ENCODE measurements at places on chromosomes 11 and 22.

DNA sequence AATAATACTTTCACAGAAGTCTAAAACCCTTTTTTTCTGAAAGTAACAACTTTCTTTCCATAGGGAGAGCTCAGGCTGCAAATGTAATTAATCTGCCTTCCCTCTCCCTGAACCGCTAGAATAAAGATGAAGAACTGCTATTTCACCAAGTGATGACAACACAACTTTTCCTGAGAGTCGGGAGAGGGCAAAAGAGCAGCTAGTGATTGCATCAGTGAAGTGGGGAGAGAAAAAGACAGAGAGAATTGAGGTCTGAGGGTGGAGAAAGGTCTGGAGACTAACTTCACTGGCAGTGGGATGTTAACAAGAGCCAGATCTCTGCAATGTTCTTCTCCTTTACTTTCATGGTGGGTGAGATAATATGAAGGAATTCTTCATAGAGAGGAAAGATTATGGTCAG, 10.9 kb upstream of the MPEG1 start:
- DNase-seq: no peak

GRCh38 chr22:46609175-46609690, 11.0 kb upstream of the GRAMD4 start:
- no peak for DNase-seq

DNA sequence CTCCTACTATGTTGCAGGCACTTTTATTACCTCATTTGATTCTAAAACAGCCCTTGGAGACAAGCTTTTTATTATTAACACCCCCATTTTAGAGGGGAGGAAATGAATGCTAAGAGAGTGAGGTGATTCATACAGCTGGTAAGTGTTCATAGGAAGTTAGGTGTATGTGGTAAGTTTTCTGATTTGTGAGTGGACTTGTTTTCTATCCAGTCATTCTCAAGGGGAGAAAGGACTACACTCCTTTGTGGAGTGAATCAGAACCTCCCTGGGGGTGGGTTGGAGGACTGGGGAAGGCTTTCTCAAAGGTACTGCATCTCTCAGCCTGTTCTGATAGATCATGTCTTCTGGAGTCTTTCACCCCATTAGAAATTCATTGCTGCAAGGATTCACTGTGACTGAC, 23.5 kb downstream of the PKNOX2 start:
- no peak for DNase-seq

DNA sequence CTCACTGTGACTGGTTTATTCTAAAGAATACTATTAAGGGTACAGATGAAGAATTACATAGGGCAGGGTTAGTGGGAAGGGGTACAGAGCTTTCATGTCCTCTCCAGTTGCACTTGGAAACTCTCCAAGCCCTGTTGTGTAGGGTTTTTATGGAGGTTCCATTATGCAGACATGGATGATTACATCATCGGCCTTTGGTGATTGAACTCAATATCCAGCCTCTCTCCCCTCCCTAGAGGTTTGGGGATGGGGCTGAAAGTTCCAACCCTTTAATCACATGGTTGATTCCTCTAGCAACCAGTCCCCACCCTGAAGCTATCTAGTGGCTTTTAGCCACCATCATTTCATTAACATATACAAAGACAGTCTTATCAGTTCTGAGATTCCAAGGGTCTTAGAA, 472.6 kb downstream of the BUD13 start:
- no peak for DNase-seq

GRCh38 chr11:6657346-6657745, 1.7 kb upstream of the DCHS1 start:
- DNase-seq: no peak

DNA sequence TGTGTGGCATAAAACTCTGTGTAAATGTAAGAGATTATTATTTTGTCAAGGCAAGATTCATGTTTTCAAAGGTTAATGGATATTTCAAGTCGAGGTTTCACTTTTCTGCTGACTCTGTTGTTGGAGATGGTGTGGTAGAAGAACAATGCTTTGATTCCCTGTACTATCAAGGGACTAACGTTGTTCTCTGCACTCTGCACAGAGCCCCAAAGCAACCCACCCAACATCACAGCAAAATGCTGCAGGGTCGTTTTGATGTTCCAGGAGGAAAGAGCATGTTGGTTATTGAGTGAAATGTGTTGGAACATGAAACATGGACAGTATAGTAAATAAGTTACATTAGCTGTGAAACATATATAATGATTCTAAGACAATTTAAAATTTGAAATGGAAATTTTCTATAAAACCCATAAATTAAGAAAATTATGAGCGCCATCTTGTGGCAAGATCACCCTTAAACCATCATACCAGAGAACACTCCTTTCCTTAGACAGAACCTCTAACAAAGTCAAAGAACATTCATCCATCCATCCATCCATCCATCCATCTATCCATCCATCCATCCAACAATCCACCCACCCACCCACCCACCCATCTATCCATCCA, 164.4 kb upstream of the ZBED5 start:
- peak; percentile 61 for DNase-seq

DNA sequence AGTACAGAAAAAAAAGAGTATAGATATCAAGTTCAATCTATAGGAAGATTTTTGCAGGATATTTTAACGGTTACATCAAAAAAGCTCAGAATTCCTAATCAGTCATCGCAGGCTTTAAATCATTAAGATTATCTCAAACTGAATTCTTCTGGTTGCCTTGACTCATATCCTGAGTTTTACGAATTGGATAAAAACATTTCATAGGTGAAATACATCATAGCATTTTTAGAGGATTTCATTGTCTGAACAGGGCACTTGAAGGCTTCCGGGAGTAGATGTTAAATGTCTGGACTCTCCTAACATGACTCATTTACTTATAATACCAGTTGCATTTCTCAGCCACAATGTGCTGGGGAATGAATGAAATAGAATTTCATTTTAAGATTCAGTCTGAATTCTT, 2216.6 kb upstream of the RAG2 start:
- no peak for DNase-seq

- DNase-seq: no peak
Measured at GRCh38 chr11:2584812-2585565, 114.8 kb downstream of the KCNQ1OT1 start.

- DNase-seq: peak; percentile 35
Measured at GRCh38 chr11:27028561-27028965, 12.1 kb upstream of the BBOX1 start.

- DNase-seq: no peak
Measured at GRCh38 chr11:15097411-15097810, 17.3 kb upstream of the INSC start.

DNA sequence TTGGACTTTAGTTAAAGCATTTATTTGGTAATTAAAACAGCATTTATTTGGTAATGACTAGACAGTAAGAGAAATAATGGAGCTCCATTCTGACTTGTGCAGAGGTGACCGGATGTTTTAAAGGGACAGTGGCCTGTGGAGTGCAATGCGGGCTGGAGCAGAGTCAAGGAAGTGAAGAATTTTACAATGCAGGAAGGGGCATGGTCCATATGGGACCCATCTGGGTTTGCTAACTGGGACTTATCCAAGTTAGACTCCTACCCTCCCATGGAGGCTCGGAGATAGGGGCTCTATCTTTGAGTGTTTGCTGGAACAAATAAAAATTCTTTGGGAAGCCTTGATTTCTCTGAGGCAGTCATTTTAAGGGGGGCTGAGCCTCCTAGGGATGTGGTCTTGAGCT, 59.9 kb upstream of the MYO18B start:
- DNase-seq: no peak

DNA sequence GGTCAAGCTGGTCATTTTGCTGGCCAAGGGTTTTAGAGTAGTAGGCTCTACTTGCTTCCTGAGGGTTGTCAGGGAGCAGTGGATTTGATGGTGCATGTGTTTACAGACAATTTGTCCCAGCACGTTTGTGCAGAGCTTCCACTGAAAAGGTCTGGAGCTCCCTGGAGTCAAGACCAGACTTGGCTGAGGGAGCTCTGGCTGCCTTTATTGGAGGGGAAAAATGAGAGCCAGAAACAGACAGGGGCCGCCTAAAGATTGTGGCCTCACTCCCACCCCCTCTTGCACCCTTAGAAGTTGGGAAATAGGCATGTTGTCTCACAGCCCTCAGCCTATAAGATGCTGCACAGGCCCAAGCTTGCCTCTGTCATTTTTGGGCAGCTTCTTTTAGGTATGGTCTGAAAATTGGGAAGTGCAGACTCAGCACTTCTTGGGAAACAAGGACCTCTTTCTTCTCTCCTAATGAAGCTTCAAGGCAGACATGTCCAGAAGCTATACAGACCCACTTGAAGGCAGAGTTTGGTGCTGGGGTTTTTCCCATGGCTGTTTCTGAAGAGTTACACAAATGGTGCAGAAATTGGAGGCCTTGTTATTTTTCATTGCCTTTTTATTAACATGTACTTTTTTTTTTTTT, 55.1 kb downstream of the AMOTL1 start:
- no peak for DNase-seq

GRCh38 chr11:27401833-27402316, 38.9 kb upstream of the CCDC34 start:
- DNase-seq: no peak

- no peak for DNase-seq
Measured at GRCh38 chr22:49770547-49771265, 57.0 kb downstream of the BRD1 start.

GRCh38 chr11:1372660-1373059, 17.1 kb upstream of the BRSK2 start:
- no peak for DNase-seq

DNA sequence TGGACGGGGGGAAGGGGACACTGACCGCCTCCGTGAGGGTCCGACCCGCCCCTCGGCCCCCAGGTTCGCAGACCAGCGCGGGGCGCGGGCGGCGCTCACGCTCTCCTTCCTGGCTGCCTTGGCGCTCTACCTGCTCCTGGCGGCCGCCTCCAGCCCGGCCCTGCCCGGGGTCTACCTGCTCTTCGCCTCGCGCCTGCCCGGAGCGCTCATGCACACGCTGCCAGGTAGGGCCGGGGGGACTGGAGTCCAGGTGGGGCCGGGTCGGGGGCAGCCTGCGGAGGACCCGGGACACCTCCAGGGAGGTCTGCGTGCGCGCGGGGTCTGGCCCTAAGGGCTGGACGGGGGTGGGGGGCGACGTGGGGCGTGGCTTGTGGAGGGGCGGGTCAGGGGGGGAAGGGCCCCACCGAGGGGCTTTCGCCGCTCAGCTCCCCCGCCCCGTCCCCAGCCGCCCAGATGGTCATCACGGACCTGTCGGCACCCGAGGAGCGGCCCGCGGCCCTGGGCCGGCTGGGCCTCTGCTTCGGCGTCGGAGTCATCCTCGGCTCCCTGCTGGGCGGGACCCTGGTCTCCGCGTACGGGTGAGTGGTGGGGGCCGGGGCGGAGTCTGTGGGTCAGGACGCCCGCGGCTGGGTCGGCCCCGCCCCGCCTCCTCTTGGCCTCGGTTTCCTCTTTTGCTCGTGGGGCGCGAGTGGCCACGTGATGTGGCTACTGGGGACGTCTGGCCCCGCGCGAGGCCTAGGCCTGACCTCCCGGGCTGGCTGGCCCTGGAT, 19.9 kb downstream of the PHLDA2 start:
- no peak for DNase-seq

- DNase-seq: no peak
Measured at GRCh38 chr22:37553725-37554124, 6.6 kb upstream of the CDC42EP1 start.

- DNase-seq: no peak
Measured at GRCh38 chr11:37905707-37906417, 1307.8 kb upstream of the RAG2 start.

- DNase-seq: no peak
Measured at GRCh38 chr11:20594274-20595061, 4.9 kb upstream of the SLC6A5 start.

DNA sequence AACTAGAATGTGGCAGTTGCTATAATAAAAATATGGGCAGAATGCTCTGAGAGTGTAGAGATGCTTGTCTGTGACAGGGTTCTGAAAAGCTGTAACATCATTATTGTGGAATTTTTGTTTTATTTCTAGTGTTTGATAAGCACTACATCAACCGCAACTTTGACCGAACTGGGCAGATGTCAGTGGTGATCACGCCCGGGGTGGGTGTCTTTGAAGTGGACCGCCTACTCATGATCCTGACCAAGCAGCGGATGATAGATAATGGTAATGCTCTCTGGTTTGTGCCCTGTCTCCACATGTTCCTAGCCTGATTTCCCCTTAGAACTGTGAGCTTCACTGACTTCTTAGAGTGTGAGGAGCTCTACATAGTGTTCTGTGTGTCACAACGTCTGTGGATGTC, 48.8 kb downstream of the DEPDC5 start:
- DNase-seq: no peak

DNA sequence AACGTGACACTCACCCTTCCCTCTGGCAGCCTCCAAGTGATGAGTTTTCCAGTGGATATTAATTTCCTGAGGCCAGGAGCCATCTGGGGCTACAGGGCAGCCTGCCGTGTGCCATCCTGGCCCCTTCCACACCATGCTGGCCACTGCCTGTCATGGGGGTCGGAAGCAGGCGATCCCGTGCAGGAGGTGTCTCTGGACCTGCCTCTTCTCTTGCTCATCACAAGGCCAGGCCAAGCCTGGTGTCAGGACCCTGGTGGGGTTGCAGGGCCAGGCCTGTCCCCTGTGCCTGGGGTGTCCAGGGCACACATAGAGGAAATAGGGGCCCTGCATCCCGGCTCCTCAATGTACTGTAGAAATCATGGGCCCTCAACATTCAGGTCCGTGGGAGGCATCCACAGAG, 3.6 kb downstream of the KRTAP5-3 start:
- DNase-seq: no peak

DNA sequence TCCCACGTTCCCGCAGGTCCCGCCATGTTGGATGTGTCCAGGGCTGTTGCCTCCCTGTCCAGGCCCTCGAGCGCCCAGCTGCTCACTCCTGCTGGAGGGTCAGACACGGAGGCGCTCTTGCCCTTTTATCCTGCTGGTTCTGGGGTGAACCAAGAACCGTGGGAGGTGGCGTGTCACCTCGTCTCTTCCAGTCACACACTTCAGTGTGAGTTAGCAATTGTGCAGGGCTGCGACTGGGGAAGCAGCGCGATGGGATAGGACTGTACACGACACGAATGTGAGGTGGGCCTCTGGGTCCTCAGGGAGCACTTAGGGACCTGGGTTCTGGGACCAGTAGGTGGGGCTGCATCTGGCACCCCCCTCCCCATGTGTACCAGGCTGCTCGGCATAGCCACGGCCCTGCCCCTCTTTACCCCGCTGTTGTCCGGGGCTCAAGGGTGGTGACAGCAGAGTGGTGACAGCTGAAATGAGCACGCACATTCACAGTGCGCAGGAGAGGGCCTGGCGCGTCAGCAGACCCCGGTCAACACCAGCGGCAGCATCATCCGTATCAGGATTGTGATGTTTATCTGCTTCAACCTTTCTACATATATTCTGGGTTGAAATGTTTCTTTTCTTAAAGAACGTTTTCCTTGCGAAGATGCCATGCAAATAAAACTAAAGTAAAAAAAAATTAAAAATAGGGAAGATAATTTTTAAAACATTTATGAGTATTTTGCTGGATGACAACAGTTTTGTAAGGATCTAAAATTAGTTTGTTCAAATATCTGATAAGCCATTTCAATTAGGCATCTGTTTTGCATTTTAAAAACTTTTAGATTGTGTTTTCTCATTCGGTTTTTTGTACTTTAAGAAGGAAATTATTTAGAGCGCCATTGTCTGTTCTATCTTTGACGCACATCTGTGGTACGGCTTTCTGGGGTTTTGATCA, 210.7 kb downstream of the TBC1D22A start:
- DNase-seq: no peak
